ENCODE measurements at places on chromosomes 4 and X.

DNA sequence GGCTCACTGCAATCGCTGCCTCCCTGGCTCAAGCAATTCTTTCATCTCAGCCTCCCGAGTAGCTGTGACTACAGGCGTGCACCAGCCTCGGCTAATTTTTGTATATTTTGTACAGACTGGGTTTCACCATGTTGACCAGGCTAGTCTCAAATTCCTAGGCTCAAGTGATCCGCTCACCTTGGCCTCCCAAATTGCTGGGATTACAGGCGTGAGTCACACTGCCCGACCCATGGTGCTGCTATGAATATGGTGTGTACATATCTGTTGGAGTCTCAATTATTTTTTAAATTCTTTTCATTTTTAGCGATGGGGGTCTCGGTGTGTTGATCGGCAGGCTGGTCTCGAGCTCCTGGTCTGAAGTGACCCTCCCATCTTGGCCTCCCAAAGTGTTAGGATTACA is 78.0 kb upstream of the PRKX start:
- H3K27ac ChIP-seq, result no peak overlapping the region
- no peak overlapping the region for H3K4me3 ChIP-seq
- H3K27me3 ChIP-seq, result no peaks in the 10 kb centered on the region
- no peaks in the 10 kb centered on the region for H3K36me3 ChIP-seq
- H3K4me1 ChIP-seq, result no peaks in the 10 kb centered on the region

DNA sequence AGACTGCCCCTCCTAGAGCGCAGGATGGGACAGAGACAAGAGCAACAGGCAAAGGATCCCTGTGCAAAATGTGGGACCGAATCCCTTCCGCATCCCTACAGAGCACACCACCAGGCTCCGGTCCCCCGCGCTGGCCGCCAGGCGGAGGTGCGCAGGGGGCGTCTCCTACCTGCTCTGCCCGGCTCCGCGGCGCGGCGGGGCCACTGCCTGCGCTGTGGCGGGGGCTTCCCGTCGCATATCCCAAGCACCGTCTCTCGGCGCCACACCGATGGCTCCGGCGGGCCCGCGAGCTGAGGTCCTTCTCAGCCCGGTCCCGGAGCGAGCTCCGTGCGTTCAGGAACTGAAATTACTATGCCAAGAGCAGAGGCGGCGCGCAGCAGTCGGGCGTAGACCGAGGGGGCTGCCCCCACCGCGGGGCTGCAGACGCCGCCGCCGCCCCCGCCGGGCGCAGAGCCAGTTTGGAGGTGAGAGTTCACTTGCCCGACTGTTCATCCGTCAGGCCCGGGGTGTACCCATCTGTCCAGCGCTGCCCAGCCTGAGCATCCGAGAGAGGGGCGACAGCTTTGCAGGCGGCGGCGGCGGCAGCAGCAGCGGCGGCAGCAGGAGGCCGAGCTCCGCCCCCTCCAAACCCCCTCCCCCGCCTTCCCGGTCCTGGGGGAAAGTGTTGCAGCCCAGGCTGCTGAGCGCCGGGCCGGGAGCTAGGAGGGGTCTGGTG is at the start of gene GPRIN3:
GPRIN3 (minus strand) TSS at position 355 of the 715 bp plus-strand sequence. CDS start 57,690 bp downstream, outside the sequence.
- H3K4me1 ChIP-seq, result peaks cover 10% of the 10 kb centered on the region
- no peaks in the 10 kb centered on the region for H3K36me3 ChIP-seq
- H3K27ac ChIP-seq, result no peak within 1 kb of the TSS
- H3K4me3 ChIP-seq, result peak within 1 kb of the TSS; percentile 5

- H3K4me3 ChIP-seq, result no peak overlapping the region
- no peak for DNase-seq
- H3K27me3 ChIP-seq, result no peaks in the 10 kb centered on the region
- no peak overlapping the region for H3K27ac ChIP-seq
- H3K36me3 ChIP-seq, result no peaks in the 10 kb centered on the region
- no peaks in the 10 kb centered on the region for H3K4me1 ChIP-seq
Observed at GRCh38 chr4:169307576-169307975, 36.8 kb upstream of the SH3RF1 start.

- H3K4me3 ChIP-seq, result peak within 1 kb of the TSS; percentile 91
- peaks cover 29% of the 10 kb centered on the region for H3K4me1 ChIP-seq
- peaks cover 27% of the 10 kb centered on the region for H3K36me3 ChIP-seq
- no peaks in the 10 kb centered on the region for H3K27me3 ChIP-seq
- peak within 1 kb of the TSS; percentile 88 for H3K27ac ChIP-seq
- no peak for DNase-seq
Observed at GRCh38 chrX:136497556-136498052, at the start of gene HTATSF1. Gene HTATSF1, plus strand, starts transcription at chrX:136497592. Its CDS starts 93 bp downstream, at chrX:136497685.

DNA sequence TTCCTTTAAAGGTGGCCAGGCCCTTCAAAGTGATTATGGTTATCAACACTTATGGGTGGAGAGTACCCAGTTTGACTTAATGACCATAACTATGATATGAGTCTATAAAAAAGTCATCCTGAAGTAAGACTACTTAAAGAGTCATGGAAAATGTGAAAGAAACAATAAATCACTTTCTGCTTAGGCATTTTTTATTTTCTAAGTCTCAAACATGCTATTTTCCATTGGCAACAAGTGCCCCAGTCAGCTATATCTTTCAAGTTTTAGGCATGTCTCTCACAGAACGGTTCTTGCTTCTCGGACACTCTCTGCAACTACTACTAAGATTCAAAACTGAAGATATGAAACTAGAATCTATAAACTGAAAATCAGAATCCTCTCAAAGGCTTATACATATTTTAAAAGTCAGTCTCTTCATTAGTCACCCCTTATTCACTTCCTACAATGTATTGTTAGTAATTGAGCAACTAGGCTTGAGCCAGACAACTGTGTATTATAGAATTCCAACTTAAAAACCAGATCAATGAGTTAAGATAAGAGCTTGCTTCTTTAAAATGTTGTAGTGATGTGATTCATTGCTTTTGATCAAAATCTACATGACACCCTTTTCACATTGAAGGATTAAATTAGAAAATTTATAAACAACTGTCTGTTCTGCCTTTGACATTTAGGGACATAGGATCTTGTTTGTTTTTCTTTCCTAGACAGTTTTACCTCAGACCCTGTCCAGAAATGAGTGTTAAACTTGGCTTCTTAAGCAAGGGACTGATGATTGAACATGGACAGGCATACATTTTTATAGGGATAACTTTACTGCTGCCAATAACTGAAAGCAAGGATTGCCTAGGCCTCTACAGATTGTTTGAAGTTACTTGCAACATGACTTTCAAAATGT is 2.9 kb downstream of the ANTXR2 start:
- peak overlapping the region; percentile 89 for H3K27ac ChIP-seq
- peaks cover 52% of the 10 kb centered on the region for H3K36me3 ChIP-seq
- H3K4me3 ChIP-seq, result 0 out of 2 replicates have a peak overlapping the region, but pooled peaks have one; percentile 50
- DNase-seq, result no peak
- peaks cover 62% of the 10 kb centered on the region for H3K4me1 ChIP-seq

- DNase-seq, result no peak
- no peak overlapping the region for H3K27ac ChIP-seq
- H3K36me3 ChIP-seq, result no peaks in the 10 kb centered on the region
- no peaks in the 10 kb centered on the region for H3K4me1 ChIP-seq
- no peak overlapping the region for H3K4me3 ChIP-seq
- no peaks in the 10 kb centered on the region for H3K27me3 ChIP-seq
Observed at GRCh38 chr4:6889736-6890324, 19.8 kb upstream of the TBC1D14 start.

GRCh38 chr4:60366661-60367060 is 833.5 kb upstream of the ADGRL3 start:
- H3K4me1 ChIP-seq, result no peaks in the 10 kb centered on the region
- H3K36me3 ChIP-seq, result no peaks in the 10 kb centered on the region
- H3K27me3 ChIP-seq, result no peaks in the 10 kb centered on the region

DNA sequence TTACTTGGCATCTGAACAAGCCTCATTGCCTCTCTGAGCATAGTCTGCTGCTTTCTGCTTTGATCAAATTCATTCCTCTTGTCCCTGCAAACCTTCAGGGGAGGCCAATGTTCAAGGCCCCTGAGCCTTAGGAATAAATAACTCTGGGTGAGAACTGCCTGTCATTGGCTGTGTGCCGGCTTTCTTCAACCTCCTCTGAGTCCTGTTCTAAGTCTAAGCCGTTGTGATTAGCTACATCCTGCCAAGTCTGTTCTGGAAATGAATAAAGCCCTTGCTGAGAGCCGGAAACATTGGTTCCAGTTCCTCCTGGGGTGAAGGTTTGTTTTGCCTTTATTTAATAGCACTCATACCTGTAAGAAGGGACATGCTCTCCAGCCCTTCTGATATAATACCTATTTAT is 13.8 kb downstream of the RNF4 start:
- DNase-seq, result no peak
- H3K4me1 ChIP-seq, result no peaks in the 10 kb centered on the region
- H3K36me3 ChIP-seq, result peaks cover 47% of the 10 kb centered on the region
- no peak overlapping the region for H3K4me3 ChIP-seq
- H3K27me3 ChIP-seq, result no peaks in the 10 kb centered on the region

GRCh38 chr4:182140547-182140946 is 102.7 kb upstream of the TENM3 start:
- H3K36me3 ChIP-seq, result no peaks in the 10 kb centered on the region
- no peaks in the 10 kb centered on the region for H3K4me1 ChIP-seq
- H3K27me3 ChIP-seq, result no peaks in the 10 kb centered on the region
- no peak overlapping the region for H3K27ac ChIP-seq

DNA sequence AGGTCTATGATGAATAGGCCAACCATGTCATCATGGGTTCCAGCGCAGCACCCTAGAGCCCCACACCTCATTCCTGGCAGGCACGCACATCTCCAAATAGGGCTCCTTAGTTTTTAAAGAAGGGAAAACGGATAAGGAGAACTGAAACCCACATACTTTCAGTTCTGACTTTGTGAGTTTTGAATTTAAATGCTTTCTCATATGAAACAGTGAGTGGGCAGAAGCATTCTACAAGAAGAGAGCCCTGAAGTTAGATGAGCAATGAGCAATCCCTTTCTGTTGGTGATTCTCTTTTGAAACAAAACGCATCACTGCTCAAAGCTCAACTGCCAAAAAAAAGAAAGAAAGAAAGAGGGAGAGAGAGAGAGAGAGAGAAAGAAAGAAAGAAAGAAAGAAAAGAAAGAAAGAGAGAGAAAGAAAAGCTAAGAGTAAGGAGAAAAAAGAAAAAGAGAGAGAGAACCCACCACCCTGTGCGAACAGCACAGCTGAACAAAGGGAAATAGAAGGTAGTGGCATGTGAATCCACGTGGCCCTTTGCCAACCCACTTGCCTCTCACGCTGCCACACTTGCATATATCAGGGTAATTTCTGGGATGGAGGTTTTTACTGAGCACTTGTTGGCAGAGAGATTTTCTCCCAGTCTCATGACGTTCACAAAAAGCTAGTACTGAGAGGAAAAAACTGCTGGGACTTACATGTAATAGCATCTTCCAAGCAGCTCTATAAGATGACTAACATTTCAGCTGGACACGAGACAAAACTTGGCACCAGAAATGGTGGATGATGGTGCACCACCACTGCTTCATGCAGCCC is 31.0 kb downstream of the TMSB4X start:
- peak; percentile 45 for DNase-seq
- H3K27ac ChIP-seq, result peak overlapping the region; percentile 80
- no peak overlapping the region for H3K4me3 ChIP-seq

DNA sequence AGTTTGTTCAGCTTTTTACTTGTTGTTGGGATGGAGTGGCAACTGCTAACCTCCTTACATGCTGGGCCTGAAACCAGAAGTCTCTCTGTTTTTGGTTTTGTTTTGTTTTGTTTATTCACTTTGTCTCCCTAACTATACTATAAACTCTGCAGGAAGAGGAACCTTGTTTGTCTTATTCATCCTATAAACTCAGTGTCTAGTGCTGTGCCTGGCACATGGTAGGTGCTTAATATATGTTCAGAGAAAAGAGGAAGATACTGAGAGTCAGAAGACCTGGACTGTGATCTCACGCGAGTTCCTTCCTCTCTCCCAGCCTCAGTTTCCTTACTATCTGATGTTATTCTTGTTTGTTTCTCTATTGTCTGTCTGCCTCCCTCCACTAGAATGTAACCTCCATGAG is 71.3 kb downstream of the PRPS1 start:
- no peak overlapping the region for H3K4me3 ChIP-seq
- H3K4me1 ChIP-seq, result no peaks in the 10 kb centered on the region
- DNase-seq, result no peak

DNA sequence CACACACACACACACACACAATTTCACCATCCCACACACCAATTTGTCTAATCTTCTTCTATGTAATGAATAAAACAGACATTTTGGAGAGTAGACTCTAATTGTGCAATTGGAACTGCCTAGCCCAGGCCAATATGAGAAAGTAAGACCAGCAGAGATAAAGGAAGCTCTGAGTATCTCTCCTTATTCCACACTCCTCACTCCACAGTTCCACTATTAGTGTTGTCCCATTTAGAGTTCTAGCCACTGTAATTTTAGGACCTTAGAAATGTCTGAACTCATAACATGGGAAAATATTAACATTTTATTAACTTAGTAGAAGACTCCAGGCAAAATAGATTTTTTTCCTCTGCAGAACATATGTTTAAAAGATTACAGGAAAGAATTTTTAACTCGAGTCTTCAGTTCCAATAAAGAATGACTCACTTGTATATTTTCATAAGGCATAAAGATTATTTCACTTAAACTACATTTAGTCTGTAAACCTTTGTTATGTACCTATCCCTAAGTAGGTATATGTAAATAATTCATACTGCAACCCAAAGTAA is 297.6 kb upstream of the INTU start:
- no peak overlapping the region for H3K27ac ChIP-seq
- no peak overlapping the region for H3K4me3 ChIP-seq
- DNase-seq, result no peak
- H3K27me3 ChIP-seq, result no peaks in the 10 kb centered on the region

DNA sequence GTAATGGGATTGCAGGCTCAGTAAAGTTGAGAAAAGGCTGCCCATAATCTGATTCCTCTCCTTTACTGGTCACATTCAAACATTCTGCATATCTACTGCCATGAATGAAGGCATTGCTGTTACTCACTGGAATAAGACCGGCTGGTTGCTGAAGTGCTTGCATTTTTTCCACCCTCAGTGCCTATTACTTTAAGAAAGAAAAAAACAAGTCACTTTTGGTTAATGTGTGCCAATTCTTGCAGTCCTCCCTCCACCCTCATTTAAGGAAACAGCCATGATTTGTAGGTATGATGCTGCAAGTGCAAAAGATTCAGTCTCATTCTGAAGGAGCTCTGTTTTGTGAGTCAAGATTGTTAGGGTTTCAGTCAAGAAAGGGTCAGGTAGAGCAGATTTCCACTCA is 94.9 kb downstream of the EMCN start:
- H3K4me1 ChIP-seq, result peaks cover 7% of the 10 kb centered on the region
- DNase-seq, result no peak
- H3K4me3 ChIP-seq, result no peak overlapping the region

DNA sequence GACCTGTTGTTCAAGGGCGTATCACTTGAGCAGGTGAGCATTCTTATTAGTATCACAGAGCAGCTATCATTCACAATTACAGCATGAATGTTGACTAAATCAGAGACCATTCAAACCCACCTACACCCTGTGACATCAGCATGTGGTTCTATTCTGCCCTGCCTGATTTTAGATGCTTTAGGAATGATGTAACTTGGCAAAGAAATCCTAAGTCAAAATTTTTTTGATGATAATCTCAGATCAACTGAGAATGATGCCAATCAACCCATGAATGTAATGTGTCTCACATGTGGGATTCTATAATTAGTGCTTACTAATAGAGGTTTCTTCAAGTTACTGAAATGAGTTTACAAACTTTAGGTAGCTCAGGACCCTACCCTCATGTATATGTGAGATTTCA is 13.4 kb upstream of the CHIC2 start:
- no peaks in the 10 kb centered on the region for H3K36me3 ChIP-seq
- H3K27me3 ChIP-seq, result no peaks in the 10 kb centered on the region
- no peak overlapping the region for H3K4me3 ChIP-seq
- no peak overlapping the region for H3K27ac ChIP-seq
- no peak for DNase-seq

GRCh38 chr4:156503119-156503518 is 468.5 kb downstream of the PDGFC start:
- DNase-seq, result no peak
- H3K4me1 ChIP-seq, result no peaks in the 10 kb centered on the region
